NCI-H774 (cell line): ENCODE measurements at places on chromosomes 6 and 20.

DNA sequence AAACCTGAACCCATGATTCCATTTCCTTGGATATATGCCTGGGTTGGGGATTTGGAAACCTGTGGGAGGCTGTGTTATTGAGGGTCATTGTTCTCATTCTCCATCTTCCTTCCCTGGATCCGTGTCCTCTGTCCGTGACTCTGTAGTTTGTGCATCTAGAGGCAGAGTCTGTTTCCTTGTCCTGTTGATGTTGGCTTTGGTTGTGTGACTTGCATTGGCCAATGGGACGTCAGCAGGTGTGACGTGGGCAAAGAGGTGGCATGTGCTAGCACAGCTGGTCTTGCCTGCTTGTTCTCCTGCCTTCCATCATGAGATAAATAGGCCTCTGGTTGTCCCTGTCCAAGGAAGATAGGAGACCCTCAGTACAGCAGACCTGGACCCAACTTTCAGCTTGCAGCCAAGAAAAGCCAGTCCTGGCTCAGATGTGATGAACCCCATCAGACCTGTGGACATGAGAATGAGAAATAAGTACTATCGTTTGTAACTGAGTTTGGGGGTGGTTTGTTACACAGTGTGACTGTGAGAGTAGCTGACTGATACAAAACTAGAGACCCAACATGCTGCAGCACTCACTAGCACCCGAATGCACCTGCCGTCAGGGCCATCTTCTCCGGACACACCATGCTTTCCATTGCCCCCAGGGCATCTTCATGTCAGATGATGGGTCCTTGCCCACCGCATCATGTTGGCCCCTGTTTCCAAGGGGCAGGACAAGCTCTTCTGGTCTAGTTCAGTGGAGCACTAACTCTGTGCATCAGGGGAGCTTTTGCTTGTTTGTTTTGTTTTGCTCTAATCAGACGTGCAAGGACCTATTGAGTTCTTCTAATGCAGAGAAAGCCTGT, 195.3 kb upstream of the SULF2 start:
- DNase-seq, result no peak

GRCh38 chr6:19830171-19830570, 7.0 kb upstream of the ID4 start:
- DNase-seq, result no peak

DNA sequence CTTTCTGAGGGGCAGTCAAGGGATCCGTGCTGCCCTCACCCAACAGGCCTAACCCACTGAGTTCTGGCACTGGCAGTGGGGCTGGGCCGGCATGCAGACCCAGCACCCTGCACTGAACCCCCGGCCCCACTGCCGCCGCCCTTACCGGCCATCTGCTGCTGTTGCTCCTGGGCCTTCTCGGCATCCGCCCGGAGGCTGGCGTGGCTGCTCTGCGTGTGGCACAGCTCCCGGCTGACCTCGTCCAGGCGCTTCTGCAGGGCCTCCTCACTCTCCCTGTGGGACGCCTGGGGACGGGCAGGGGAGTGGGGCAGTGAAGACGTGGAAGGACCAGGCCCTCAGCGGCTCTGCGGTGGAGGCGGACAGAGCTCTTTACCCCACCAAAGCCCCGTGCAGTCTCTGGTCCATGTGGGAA, 52.4 kb downstream of the RRBP1 start:
- DNase-seq, result no peak

GRCh38 chr6:31355583-31355948, 1.4 kb downstream of the HLA-B start:
- no peak for DNase-seq

DNA sequence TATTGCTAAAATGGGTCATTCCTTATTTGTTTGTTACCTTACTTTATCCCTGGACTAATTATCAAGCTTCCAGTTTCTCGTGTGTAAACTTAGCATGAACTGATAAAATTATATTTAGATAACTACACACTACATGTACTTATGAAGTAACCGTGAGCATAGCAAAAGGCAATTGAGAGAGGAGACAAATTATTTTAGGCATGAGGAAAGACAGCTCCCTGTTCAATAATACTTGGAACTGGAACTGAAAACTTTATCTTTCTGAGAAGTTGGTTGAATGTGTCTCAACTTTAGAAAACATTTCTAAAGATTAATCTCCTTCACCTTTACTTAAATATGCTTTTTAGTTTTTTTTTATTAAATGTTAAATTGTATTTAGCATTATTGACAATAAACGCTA, 11.4 kb downstream of the CRISP3 start:
- DNase-seq, result no peak

- DNase-seq, result peak; percentile 40
Measured at GRCh38 chr20:22577515-22578220, 6.7 kb downstream of the FOXA2 start.

- DNase-seq, result no peak
Measured at GRCh38 chr20:14597206-14597715, 259.8 kb upstream of the FLRT3 start.

- no peak for DNase-seq
Measured at GRCh38 chr20:44113618-44114376, 73.2 kb downstream of the JPH2 start.

- no peak for DNase-seq
Measured at GRCh38 chr20:24764027-24764793, 184.9 kb upstream of the CST7 start.

GRCh38 chr20:38275815-38276550, 15.4 kb upstream of the KIAA1755 start:
- no peak for DNase-seq

DNA sequence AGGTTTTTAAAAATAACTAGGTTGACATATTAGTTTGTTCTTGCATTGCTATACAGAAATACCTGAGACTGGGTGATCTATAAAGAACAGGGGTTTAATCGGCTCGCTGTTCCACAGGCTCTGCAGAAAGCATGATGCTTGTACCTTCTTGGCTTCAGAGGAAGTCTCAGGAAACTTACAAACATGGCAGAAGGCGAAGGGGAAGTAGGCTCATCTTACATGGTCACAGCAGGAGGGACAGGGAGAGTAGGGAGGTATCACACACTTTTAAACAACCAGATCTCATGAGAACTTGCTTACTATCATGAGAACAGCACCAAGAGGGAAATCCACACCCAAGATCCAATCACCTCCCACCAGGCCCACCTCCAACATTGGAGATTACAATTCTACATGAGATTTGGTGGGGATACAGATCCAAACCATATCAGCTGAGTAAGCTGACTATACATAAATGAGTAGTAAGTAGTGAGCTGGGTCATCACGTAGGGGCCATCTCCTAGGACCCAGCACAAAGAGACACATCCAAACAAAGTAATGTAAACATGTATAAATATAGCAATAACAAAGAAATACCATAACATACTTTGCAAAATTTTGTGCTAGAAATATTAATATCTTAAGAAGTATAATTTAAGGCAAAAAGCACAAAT, 31.4 kb upstream of the SIRPG start:
- no peak for DNase-seq

DNA sequence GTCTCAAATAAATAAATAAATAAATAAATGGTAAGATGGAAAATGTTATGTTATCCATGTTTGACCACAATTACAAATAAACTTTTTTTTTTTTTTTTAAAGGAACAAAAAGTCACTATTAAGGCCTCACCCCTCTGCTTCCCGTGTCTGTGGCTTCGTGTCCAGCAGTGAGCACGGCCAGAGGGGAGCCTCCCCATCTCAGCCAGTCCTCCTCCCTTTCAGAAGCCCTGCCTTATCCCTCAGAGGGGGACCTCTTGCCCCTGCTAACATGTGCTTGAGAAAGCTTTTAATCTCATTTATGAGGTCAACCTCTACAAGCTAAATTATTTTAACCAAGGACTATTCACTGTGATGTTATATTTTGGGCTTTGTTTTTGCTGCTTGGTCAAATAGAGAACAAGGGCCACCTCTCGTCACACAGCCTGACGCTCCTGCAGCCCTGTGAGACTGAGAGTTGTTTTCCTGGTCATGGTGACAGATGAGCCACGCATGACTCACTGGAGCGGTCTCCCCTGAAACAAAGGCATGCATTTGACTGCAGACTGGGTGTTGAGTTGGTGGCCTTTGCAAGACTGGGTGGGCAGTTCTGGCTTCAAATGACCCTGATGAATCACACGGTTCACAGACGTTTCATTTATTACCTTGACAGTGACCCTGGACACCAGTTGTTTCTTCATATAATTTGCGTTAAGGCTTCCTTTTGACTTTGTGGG, 131.8 kb downstream of the TIAM2 start:
- DNase-seq, result no peak

GRCh38 chr20:58557733-58558342, 42.6 kb upstream of the APCDD1L start:
- no peak for DNase-seq

DNA sequence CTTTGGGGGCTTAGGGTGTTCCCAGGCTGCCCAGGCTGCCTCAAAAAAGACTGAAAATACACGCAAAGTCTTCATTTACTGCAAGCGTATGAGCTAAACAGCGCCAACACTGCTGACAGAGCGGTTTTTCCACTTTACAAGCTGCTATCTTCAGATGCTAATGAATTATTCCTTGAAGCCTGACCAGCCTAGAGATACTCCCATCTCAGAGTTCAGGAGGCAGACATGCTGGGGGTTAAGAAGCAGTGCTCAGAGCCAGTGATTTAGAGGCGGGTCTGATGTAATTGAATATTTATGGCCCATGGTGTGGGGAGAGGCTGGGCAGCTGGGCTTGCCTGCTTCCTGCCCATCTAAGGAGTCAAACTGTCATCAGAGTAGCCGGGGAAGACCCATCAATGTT, 241.4 kb downstream of the SLC24A3 start:
- no peak for DNase-seq

- no peak for DNase-seq
Measured at GRCh38 chr6:110105296-110105695, 74.2 kb downstream of the WASF1 start.
